ENCODE measurements at places on chromosomes 7 and 10.

- DNase-seq: no peak
Observed at GRCh38 chr10:7547206-7547605, 119.6 kb downstream of the ITIH5 start.

DNA sequence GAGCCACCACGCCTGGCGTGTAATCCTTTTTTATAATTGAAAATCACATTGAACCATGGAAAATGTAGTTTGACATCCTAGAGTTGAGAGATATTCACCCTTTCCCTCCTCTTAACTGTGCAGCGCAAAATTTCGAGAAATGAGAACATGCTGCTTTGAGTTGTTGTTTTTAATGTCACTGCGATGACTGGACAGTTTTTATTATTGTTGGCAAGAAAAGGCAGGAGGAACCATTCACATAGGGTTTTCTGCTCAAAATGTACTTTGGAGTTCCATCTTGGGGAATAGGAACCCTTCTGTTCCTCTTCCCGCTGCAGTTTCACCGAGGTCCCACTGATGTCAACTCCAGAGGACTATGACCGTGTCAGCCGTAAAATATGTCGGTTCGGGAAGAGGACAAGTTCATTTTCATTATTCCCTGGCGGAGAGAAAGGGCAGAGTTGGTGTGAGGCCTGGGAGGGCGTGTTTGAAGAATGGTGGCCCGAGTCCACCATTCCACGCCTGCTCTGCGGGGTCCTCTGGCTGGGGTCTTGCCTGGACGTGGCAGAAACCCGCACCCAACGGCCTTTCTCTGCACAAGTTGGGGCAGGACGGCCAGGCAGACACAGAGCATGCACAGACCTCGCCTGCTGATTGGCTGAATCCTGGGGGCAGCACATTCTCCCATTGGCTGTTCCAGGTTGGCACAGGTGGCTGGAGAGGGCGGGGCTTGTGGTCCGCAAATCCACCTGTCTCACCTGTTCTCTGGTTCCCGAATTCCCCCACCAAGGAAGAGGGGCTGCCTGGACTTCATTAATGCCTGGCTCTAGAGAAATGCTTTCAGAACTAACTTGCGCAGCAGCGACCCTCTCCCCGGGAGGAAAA is 105.1 kb upstream of the TCF7L2 start:
- DNase-seq: no peak

- DNase-seq: peak; percentile 40
Observed at GRCh38 chr7:167090-167855, 25.1 kb upstream of the FAM20C start.

GRCh38 chr10:74381291-74381853 is 230.4 kb downstream of the ADK start:
- no peak for DNase-seq

GRCh38 chr7:92644406-92645113 is 54.4 kb upstream of the FAM133B start:
- no peak for DNase-seq

GRCh38 chr10:125061557-125062226 is 98.7 kb downstream of the CTBP2 start:
- peak; percentile 34 for DNase-seq

DNA sequence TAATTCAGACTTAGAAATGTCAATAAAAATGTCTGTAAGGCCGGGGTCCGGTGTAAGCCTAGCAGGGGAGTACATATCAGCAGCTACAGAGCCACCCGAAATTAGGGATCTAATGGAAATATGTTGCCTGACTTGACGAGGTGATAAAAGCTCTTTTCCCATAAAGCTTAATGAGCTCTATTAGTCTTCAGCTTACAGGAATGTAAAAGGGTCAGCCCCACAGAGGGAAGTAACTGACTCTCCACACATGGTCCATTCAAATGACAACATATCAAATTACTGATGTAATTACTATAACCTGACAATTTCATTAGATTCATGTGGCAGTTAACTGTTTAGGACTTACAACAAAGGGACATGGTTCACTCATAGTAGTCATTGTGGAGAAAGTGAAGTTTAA is 62.3 kb downstream of the ATE1 start:
- no peak for DNase-seq

DNA sequence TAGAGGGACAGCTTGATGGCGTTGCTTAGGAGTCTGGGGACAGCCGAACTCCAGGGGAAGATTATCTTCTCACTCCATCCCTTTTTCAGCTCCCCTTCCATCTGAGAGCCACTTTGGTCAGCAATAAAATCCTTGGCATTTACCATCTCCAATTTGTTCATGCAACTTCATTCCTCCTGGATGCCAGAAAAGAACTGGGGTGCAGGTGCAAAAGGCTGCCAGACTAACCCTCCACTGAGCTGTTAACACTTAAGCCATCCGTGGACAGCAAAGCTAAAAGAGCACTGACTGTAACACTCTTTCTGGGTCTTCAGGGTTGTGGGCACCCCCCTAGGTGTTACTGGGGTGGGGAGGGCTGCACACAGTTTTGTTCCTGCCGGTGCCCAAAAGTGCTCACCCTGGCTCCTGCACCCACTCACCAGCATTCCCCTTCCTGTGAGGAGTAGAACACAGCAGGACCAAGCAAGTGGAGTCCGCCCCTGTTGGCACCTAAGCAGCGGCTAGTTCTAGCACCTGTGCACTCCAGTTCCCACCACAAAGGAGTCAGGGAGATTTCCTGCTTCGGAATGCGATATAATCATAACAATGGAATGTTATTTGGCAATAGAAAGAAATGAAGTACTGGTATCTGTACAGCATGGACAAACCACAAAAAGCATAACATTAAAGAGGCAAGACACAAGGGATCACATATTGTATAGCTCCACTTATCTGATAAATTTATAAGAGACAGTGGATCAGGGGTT is 95.1 kb downstream of the NPY start:
- DNase-seq: no peak

DNA sequence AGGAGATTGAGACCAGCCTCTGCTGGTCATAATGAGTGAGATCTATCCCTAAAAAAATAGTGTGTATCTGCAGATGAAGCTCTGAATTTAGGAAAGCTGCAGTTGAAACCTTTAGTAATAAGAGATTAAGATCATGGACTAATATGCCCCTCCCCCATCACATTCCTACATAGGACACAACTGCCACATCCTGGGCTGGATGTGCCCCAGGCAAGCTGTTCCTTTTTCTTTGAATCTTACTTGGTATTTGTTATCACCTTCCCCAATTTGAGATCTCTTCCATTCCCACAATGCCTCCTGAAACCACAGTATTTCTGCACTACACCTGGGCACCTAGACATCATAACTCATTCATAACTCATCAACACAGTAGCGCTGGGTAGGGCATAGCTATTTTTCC is 74.1 kb downstream of the DOCK1 start:
- no peak for DNase-seq

DNA sequence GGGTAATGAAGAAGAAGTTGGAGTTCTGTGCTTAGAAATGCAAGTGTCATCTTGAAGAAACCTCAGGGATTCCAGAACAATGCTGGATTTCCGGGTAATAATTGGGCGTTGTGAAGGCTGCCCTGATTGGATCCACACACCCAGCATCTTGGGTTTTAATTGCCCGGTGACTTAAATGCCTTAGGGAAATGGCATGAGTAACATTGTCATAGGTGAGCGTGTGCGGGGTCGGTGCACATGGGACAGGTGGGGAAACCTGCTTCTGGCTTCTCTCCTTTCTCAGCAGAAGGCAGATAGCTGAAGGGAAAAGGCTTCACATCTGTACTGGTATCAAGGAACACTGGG is 15.2 kb upstream of the CAMK1D start:
- DNase-seq: no peak

GRCh38 chr7:43890468-43890867 is 15.9 kb downstream of the URGCP start:
- DNase-seq: no peak

- DNase-seq: no peak
Observed at GRCh38 chr7:95963446-95963990, 191.2 kb downstream of the DYNC1I1 start.

GRCh38 chr10:126380352-126381076 is 7.8 kb downstream of the ADAM12 start:
- DNase-seq: no peak

DNA sequence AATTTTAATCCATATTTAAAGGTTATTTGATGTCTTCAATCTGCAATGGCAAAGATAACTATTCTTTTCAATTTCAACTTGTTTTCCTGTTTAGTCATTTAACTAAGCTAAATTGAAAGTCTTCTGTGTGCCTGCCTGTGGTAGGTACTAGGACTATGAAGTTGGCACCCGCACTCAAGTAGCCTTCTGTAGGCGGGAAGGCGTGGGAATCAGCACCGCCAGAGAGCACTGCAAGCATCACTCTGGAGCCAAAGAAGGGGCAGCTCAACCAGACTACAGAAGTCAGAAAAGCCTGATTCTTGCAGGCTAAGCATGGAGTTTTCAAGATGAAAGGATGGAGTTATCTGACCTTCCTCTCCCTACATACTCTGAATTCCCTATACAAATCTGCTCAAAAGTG is 269.0 kb upstream of the PHF14 start:
- no peak for DNase-seq

- DNase-seq: no peak
Observed at GRCh38 chr10:129799942-129800341, 164.1 kb downstream of the EBF3 start.

- DNase-seq: no peak
Observed at GRCh38 chr10:5511231-5511884, 12.0 kb upstream of the CALML5 start.

- DNase-seq: no peak
Observed at GRCh38 chr7:135672560-135673359, 10.4 kb downstream of the STMP1 start.
